ENCODE measurements at places on chromosomes 2 and 18.

DNA sequence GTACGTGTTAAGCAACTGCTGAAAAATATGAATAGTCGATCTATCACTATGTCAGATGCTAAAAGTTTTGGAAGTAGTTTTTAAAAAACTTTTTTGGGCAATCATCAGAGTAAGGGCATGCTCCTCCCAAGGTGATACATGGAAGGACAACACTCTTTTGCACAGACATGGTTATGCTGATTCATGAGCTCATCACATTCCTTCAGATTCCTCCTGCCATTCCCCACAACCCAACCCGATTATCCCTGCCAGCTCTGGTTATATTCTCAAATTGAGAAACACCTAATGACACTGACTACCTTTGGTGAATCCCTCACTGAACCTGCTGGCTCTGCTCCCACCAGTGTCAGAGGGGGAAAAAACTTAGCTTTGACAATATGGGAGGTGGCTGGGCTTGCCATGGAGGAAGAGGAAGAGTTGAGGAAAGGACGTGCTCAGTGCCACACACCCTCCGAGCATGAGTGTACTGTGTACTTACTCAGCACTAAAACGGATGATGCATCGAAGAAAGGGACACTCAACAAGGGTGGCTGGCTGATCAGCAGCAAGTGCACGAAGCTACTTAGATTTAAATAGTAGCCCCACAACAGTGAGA, 83.9 kb upstream of the RNU4ATAC start:
- no peak for DNase-seq

- peak; percentile 25 for DNase-seq
Observed at GRCh38 chr2:203891474-203891873, 23.9 kb downstream of the CTLA4 start.

GRCh38 chr18:3037423-3037915, 24.5 kb upstream of the LPIN2 start:
- no peak for DNase-seq

DNA sequence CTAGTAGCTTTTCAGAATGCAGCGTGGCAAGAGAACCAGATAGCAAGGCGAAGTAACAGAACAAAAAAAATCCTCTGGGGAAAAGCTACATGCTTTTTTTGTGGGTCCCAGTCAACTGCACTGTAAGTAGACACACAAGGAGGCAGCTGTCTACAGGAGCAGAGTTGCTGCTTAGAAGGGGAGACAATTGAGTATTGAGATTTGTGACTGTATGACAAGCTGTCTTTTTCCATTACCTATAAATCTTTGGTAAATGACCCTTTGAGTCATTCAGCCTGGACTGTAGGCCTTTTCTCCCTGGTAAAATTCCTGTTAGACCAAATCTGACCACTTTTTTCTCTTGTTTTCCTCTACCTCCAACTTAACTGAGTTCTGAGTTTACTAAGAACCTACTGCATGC, 144.1 kb upstream of the FOSL2 start:
- DNase-seq = no peak

DNA sequence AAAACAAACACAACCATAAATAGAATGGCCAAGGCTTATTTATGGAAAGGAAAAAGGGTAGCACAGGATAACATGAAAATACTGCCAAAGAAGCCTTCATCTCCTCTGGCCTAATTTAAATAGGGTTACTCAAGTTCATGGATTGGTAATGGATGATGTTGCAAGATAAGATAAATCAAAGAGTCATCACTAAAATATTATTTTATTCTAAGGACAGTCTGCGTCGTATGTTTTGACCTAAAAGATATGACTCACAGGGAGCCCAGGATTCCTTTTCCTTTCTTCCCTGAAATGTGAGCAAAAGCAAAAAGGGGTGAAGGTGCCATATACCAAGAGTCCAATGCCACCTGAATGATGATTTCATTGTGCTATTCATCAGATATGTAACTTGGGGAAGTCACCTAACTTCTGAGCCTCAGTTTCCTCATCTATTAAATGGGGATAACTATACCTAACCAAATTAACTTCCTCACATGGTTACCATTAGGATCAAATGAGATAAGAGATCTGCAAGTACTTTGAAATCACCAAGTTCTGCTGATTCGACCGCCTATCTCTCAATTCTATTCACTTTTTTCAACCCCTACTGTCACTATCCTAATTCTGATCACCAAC, 137.7 kb downstream of the THADA start:
- no peak for DNase-seq

- no peak for DNase-seq
Observed at GRCh38 chr2:21276163-21276562, 152.4 kb downstream of the TDRD15 start.

- no peak for DNase-seq
Observed at GRCh38 chr2:153394686-153395085, 83.9 kb downstream of the RPRM start.

DNA sequence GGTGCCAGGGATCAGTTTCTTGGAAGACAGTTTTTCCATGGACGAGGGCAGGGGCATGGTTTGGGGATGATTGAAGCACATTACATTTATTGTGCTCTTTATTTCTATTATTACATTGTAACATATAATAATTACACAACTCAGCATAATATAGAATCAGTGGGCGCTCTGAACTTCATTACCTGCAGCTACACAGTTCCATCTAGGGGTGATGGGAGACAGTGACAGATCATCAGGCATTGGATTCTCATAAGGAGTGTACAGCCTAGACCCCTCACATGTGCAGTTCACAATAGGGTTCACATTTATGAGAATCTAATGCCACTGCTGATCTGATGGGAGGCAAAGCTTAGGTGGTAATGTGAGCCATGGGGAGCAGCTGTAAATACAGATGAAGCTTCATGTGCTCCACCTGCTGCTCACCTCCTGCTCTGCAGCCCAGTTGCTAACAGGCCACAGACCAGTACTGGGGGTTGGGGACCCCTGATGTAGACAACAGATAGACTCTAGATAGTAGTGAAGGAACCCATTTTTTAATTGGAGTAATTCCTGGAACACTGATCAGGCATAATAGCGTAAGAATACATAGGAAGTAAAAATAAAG, 41.5 kb upstream of the MC4R start:
- no peak for DNase-seq

- no peak for DNase-seq
Observed at GRCh38 chr2:469514-469913, 181.6 kb upstream of the ALKAL2 start.

DNA sequence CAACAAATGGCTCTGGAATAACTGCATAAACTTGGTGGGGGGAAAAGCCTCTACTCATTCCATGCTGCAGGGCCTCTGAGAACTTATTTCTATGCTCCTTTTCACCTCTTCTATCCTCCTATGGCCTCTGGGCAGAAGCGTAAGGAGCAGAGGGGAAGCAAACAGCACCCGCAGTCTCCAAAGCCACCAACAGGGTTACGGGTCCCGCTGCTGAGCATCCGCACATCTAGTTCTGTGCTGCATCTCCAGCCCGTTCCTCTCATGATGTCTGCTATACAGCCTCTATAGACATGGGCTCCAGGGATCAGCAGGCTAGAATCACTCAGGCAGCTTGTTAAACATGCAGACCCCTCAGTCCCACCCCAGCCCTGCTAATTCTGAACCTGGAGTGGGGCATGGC, 25.9 kb downstream of the PSTPIP2 start:
- no peak for DNase-seq

- no peak for DNase-seq
Observed at GRCh38 chr2:25635797-25636196, 37.6 kb downstream of the DTNB start.

- no peak for DNase-seq
Observed at GRCh38 chr2:6556755-6557154, 309.0 kb downstream of the CMPK2 start.

DNA sequence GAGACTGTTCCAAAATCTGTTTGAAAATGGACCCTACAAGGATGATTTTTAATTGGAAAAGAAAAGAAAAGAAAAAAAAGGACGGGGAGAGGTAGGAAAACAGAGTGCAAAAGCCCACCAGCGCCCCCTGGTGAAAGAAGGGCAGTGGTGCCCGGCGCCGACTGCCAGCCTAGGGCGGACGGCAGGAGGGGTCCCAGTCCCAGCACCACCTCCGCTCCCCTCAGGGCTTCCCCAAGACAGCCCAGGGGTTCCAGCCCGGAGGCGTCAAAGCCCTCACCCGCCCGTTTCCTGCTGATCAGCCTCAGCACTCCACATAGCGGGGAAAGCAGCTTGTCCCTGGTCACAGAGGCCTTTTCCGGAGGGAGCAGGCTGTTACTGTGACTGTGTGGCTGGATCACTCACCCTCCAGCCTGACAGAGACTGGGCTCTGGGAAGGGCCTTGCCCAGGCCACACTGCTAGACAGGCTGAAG, 213.9 kb downstream of the TFCP2L1 start:
- peak; percentile 17 for DNase-seq

DNA sequence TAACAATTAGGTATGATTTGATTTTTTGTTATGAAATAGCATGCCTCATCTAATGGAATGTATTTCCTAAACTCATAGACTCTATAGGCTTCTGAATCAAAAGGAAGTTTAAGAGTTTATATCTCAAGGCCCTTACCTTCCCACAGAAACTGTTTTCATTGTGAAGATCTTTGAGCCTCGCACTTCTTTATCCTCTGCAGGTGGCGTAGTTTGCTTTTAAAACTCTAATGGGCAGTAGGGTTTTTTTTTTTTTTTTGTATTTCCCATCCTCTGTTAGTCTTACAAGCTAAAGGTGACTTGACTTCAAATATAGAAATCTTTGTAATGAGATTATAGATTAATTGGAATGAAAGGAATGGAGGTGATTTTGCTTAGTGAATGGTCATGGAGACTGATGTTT, 28.3 kb downstream of the DYNC2LI1 start:
- no peak for DNase-seq

- no peak for DNase-seq
Observed at GRCh38 chr2:172927641-172928357, 147.8 kb upstream of the MAP3K20 start.

GRCh38 chr18:39627936-39628335, 2062.3 kb upstream of the CELF4 start:
- DNase-seq = no peak

- DNase-seq = no peak
Observed at GRCh38 chr2:169139145-169139544, 69.8 kb downstream of the DHRS9 start.

GRCh38 chr18:70520867-70521266, 232.0 kb downstream of the SOCS6 start:
- DNase-seq = no peak

- DNase-seq = no peak
Observed at GRCh38 chr2:20091305-20091991, 40.0 kb upstream of the LAPTM4A start.

GRCh38 chr2:82342356-82342755, 2037.8 kb upstream of the LRRTM1 start:
- DNase-seq = no peak

DNA sequence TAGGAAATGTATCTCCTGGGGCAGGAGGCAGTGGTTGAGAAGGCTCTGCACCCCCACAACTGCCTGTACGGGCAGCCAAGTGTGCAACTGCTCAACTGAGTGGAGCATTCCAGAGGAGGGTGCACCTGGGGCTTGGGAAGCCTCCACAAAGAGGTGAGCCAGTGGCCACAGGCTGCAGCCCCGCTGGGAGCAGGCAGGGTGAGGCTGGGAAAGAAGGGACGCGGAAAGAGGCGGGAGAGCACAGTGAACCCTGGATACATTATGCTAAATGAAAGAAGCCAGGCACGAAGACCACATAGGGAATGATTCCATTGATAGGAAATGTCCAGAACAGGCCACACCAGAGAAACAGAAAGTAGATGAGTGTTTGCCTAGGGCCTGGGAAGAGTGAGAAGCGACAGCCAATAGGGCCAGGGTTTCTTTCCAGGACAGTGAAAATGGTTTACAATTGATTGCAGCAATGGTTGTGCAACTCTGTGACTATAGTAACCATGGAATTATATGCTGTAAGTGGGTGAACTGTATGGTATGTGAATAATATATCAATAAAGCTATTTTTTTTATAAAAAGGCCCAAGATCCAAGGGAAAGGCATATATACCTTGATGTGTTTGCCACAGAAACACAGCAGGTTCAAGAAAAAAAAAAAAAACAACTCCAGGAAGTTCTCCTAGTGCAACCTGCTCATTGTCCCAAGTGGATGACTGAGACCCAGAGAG, 82.4 kb downstream of the DDX1 start:
- DNase-seq = no peak

- DNase-seq = no peak
Observed at GRCh38 chr2:129907256-129907998, 72.0 kb upstream of the RAB6C start.

DNA sequence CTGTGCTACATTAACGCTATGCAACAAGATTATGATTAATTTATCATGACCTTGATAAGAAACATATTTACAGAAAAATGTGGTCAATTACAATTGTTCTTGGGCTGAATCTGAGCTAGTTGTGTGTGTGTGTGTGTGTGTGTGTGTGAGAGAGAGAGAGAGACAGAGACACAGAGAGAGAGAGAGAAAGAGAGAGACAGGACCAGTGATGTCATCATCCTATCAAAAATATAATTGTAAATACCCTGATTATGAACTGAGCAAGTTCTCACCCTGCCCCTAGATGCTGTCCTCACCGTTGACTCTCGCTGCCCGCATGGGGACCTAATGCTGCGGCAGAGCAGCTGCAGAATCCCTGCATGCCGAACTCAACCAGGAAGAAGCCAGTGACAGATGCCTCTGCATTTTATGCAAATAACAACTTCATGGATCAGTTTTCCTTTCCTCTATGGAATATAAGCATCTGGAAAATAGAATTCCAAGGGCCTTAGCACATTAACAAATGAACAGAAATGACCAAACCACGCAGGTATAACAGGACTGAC, 512.5 kb downstream of the PLCL1 start:
- DNase-seq = no peak

DNA sequence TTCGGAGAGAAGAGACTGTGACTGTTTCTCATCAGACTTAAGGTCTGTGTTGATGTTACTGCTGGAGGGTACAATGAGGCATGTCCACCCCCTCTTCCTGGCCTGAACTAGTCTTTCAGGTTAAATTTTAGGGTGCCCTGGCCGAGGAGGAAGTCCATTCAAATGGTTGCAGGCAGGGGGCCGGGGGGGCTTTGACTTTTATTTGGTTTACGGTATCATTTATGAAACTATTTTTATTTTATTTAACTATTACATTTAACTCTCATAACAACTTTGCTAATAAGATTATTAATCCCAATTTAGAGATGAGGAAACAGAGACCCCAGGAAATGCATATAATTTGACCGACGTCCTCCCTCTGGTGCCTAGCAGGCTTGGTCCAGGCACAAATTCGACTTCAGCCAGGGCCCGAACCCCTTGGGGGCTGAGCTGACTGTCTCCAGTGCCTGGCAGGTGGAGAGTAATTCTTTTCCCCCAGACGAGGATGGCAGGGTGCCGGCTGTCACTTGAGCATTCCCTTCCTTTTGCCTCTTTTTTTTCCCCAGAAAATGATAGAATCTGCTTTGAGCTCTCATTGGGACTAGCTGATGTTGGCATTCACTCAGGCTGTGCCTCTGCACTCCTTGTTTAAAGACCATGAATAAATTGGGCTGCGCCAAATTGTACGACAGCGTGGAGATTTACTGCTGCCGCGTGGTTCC, 255.3 kb upstream of the SALL3 start:
- DNase-seq = no peak

Data from stimulated activated CD8-positive, alpha-beta memory T cell treated with anti-CD3 and anti-CD28 coated beads, Interleukin-4, amount 100 ng/mL, for 24 hours (primary cell).